ENCODE measurements at places on chromosomes 5 and 9.
A peak's percentile ranks its signal among the peaks of the same experiment; 100 is the strongest.

GRCh38 chr5:33338336-33339110 is 102.2 kb upstream of the TARS1 start:
- no peak for DNase-seq

- DNase-seq: no peak
These were observed 1466.0 kb upstream of the C9orf72 start for GRCh38 chr9:29039258-29039657.

DNA sequence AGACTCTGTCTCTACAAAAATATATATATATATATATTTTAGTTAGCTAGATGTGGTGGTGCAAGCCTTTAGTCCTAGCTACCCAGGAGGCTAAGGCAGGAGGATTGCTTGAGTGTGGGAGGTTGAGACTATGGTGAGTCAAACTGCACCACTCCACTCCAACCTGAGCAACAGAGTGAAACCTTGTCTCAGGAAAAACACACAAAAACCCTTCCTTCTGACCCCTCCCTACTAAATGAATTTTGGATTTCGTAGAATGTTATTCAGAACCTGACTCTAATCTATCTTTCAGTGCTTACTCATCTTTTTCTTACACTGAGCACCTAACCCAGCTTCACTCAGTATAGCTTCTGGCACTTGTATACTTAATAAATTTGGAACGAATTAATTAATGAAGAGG is 35.2 kb upstream of the IL7R start:
- DNase-seq: no peak

DNA sequence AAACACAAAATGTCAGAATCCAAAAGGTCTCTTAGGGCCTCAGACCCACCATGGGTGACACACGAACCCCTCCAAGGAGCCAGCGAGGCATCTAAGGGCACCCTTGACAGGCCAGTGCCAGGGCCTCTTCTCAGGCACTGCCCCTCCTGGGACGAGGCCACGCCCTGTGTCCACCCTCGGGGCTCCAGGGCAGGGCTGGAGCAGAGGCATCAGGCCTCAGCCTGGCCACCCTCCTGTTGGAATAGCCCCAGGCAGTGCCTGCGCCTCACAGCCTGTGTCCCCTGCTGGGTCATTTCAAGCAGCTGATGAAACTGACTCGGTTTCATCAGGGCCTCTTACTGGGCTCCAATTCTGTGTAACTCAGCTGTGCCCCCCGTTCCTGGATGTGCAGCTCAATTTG is 32.8 kb upstream of the SUSD3 start:
- DNase-seq: no peak

- DNase-seq: no peak
These were observed 50.1 kb downstream of the NUDT12 start for GRCh38 chr5:103512500-103512899.

DNA sequence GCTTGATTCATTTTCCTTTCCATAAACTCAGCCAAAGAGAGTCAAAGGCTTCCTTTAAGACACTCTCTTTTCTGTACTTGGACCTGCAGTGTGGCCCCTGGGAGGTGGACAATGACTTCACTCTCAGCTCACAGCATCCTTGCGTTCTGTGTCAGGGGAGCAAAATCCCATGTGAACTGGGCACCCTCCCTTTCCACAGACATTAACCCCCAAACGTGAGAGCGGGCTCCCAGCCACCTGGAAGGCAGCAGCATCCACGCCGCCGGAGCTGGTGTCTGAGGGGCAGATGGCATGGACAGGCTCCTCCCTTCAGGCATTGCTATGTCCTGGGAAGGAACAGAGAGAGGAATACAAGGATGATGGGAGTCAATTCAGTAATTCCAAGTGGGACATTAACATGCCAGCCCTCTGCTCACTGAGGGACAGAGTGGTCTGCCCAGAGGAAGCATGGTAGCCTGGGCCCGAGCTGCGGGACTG is 39.5 kb downstream of the TRIP13 start:
- no peak for DNase-seq

DNA sequence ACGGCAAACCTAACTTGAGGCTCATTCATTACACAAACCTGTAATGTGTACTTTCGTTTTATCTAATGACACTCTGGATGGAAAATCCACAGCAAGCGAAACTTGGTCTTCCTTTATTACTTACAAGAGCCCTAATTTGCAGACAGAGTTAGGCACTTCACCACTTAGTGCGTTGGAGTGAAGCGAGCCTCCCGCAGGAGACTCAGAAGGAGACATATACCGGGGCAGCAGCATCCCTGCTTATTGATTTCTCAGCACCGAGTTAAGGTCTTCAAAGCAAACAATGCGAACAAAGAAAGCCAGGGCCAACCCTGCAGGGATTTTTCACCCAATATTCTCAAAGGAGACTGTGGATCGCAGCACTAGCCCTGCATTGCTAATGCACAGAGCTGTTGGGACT is 28.6 kb downstream of the LSM11 start:
- DNase-seq: no peak

DNA sequence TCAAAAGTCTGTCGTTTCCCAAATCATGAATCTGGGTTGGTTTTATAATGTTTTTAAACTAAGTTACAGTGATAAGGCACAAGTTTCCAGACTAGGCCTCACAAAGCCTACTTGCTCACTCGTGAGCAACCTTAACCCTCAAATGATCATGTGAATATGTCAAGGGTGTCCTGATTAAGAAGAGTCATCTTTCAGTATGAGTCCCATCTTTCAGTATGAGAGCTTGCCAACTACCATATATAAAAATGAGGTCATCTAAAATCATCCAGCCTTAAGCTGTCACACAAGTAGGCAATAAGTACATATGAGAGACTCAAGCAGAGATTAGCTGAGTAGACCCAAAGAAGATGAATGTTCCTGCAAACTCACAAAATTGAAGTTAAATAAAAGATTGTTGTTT is 668.4 kb upstream of the FAM174A start:
- no peak for DNase-seq

- DNase-seq: no peak
These were observed 152.0 kb downstream of the MYO10 start for GRCh38 chr5:16784088-16784487.

DNA sequence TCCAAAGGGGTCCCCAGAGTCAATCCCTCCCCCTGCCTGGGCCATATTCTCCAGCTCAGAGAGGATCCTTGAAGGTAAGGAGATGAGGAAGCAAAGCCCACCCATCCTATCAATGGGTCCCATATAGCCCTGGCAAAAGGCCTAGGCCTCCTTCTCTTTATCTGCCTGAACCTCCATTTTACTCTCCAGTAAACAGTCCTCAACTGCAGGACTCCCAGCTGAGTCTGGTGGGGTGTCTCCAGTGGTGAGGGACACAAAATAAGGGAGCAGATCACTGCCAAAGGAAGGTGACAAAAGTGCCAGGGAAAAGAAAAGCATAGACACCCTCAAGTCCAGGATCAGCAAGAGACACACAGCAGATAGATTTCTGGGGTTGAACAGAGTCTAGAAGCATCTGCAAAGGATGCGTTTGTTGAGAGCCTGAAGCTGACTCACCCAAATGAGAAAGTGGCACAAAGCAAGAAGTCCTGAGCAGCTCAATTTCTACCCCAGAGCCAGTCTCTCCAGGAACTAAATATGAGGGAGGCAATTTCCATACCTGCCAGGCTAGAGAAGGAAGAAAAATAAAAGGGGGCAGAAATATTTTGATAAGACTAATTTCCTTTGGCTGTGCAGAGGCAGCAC is 2.7 kb upstream of the EBF1 start:
- no peak for DNase-seq

DNA sequence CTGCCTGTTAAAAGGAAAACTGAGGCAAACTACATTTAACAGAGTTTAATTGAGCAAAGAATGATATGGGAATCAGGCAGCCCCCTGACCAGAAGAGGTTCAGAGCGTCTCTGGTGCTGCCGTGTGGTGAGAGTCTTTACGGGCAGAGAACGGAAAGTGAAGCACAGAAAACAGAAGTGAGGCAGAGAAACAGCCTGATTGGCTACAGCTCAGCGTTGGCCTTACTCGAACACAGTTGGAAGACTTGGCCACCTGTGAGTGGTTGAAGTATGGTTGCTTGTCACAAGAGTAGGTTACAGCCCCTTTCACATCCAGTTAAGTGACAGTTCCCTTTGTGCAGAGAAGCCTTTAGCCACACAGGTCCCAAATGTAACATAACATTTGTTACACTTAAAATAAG is 16.9 kb upstream of the FBP1 start:
- peak; percentile 53 for DNase-seq

- peak; percentile 33 for DNase-seq
These were observed 67.3 kb downstream of the DOCK8 start for GRCh38 chr9:281741-282645.

- no peak for DNase-seq
These were observed 25.8 kb downstream of the NOTCH1 start for GRCh38 chr9:136520053-136520540.

- DNase-seq: peak; percentile 82
These were observed 4.8 kb upstream of the ST6GALNAC4 start for GRCh38 chr9:127921557-127922120.

DNA sequence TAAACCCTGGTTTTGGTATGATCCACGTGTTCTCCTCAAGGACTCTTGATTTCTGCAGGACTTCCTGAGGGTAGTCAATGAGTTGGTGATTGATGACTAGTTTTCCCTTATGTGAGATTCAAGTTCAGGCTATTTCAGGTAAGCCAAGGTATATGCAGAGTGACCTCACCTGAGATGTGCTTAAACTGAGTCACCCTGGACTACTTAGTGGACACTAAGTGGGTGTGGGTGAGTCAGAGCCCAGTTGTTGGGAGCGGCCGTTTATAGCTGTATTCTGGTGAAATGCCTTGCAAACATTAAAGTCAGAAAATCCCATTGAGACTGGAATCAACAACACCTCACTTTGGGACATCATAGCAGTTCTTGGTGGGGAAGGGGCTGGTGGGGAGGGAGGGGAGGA is 62.9 kb downstream of the SLC28A3 start:
- DNase-seq: no peak

DNA sequence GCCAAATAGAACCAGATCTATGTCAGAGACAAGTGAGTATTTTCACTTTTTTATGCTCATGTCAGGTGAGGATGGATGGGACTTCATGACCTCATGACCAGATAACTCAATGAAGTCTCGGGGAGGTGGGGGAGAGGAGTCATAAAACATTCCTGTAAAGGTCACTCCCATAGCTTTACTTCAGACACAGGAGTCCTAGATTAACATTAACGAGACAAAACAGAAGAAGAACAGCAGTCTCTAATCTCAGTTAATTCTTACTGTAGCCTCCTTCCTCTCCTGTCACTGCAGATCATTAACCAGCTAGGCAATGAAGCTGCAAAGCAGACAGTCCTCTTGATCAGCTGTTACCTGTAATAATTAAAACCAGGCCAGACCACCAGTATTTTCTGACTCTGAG is 11.2 kb downstream of the CRHBP start:
- no peak for DNase-seq

- DNase-seq: no peak
These were observed 328 bp downstream of the GRXCR2 start for GRCh38 chr5:145872486-145872885.

GRCh38 chr9:17651725-17652124 is 72.9 kb downstream of the SH3GL2 start:
- DNase-seq: no peak

DNA sequence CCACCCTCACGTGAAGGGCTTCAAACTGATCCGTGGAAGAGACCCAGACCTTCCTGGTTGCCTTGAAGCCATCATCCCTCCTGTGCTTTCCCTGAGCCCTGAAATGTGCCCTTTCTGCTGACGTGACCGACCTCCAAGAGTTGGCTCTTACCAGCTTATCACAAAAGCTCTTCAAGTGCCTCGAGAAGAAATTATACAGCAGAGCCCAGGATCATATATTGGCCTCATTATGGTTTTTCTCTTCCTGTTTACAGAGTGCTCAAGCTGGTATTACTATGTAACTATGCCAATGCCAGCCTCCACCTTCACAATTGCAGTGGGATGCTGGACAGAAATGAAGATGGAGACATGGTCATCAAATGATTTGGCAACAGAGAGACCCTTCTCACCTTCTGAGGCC is 66.0 kb downstream of the AOPEP start:
- DNase-seq: no peak

GRCh38 chr9:122815544-122815943 is 12.8 kb downstream of the PDCL start:
- no peak for DNase-seq

DNA sequence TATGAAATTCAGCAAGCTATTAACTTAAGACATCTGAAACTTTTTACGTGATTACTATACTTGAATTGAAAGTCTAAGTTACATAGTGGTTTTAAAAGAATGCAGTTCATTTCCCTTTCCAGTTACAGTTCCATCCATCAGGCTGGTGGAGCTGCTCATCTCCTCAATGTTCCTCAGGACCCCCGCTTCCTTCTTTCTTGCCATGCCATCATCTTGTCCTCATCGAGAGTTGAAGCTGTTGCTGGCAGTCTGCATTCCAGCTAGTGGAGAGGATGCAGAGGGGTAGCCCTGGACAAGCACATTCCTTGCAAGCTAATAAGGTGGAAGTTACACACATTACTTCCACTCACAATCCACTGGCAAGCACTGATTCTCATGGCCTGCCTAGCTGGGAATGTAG is 8.8 kb upstream of the RNF183 start:
- no peak for DNase-seq

DNA sequence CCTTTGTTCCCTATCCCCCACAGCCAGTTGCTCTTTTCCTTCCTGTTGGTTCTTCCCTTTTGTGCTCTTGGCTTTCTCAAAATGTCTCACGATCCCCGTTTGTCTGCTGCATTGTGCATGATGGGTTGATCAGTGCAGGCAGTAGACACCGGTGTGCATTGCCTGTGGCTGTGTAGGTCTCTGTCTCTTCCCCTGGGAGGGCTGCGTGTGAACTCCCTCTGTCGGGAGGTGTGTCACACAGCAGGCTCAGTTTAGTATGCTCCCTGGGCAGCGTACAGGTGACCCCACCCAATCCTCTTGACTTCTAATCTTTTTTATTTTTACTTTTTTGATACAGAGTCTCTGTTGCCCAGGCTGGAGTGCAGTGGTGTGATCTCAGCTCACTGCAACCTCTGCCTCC is 265.3 kb downstream of the FSTL4 start:
- no peak for DNase-seq

GRCh38 chr9:24487250-24487861 is 58.3 kb downstream of the IZUMO3 start:
- DNase-seq: no peak

DNA sequence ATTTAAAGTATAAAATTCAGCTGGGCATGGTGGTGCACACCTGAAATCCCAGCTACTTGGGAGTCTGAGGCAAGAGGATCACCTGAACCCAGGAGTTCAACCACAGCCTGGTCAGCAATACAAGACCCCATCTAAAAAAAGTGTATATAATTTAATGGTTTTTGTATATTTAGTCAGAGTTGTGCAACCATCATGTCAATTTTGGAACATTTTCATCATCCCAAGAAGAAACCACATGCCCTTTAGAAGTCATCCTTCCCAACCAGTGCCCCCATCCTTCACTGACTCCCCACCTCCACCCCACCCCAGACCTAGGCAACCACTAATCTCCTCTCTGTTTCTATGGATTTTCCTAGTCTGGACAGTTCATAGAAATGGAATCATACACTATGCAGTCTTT is 18.8 kb upstream of the TEK start:
- DNase-seq: no peak

- no peak for DNase-seq
These were observed 475.3 kb upstream of the TRPC7 start for GRCh38 chr5:136840601-136841000.

GRCh38 chr9:130732136-130732535 is 38.6 kb downstream of the EXOSC2 start:
- no peak for DNase-seq

Data from CD4-positive, alpha-beta T cell treated with Interleukin-12 subunit alpha and Interleukin-12 subunit beta, for 1 hour (primary cell).